Esophagus muscularis mucosa (tissue), 4 donors: ENCODE measurements at places on chromosomes 3 and 15. TPM values are rescaled to one million over a fixed set of nuclear protein-coding genes. Genes with fewer than 3 reads are reported as not detected.

- DNase-seq: no peak
Observed at GRCh38 chr15:31262901-31263671, 63.5 kb upstream of the KLF13 start.

The GADL1 gene
- 1.7 TPM for total RNA-seq

DNA sequence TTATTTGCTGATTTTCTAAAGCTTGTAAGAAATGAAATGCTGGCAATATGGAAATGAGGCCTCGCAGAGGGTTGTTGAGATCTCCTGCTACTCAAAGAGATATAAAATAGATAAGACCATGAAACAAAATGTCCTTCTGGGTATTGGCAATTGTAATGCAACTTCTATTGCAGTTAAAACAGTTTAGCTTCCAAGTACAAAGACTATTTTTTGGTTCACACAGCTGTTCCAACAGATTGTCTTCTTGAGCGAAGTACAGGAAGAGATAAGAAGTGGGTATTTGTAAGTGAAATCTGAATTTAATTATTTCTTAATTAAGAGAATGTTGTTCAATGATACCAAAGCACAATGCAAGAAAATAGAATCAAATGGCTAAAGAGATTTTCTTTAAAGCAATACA, 801.5 kb upstream of the GBE1 start:
- no peak for DNase-seq

The CILP gene
- 68.9 TPM for total RNA-seq

The SI gene
- not detected for total RNA-seq

GRCh38 chr15:80951941-80952340, 37.7 kb downstream of the MESD start:
- DNase-seq: no peak

DNA sequence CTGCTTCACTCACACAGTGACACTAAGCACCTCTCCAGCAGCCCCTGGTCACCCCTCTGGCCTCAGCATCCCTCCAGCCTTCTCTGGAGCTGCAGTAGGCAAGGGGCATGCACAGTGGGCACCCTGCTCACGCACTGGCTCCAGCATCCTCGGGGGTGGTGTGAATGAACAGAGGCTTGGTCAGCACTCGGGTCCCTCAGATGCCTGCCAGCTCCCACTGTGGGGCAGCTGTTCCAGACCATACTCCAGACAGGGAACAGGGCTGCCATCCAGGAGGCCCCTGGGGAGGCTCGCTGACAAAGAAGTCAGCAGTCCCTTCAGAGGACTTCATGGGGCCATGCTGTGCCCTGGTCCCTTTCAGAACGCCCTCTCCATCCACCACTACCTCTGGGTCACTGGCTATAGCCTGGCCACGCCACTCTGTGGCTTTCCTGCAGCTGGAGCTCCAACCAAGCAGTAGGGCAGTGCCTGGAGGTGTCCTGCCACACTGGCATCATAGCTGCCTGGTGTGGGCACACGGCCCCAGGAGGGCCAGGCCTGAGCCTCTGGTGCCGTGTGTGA, 26.3 kb downstream of the ALS2CL start:
- no peak for DNase-seq

DNA sequence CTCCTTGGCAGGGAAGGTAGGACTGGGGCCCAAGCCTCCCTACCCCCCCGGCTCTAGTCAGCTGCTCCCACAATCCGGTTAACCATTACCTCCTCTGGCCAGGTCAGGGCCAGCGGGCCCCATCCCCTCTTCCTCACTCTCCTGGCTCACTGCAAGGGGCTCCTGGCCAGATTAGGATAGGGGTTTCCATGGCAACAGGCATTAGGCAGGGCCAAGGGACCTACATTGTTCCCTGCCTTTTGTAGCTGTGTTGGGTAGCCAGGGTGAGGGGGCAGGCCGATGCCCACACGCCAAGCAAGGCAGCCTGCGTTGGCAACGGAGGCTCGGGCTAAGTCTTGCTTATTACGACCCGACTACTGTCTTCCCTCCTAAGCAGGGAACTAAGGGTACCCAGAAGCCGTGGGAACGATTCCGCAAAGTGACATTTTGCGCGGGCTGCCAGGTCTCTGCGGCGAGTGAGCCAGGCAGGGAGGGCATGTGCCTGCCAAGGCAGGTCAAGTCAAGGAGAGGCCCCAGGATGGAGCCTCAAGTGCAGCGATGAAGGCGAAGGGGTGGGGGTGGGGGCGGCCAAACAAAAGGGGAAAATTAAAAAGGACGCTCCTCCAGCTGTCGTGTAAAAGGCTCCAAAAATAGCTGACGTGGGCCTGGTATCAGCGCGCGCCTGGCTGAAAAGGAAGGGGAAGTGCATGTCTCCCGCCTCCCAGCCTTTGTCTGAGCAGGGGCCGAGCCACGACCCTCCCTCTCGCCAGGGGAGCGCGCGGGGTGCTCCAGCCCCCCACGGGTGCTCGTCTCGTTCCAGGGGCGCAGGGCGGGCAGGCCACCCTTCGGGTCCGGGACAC, 919 bp downstream of the IDH2 start:
- DNase-seq: no peak

GRCh38 chr3:73556520-73557372, 68.0 kb downstream of the PDZRN3 start:
- DNase-seq: no peak

DNA sequence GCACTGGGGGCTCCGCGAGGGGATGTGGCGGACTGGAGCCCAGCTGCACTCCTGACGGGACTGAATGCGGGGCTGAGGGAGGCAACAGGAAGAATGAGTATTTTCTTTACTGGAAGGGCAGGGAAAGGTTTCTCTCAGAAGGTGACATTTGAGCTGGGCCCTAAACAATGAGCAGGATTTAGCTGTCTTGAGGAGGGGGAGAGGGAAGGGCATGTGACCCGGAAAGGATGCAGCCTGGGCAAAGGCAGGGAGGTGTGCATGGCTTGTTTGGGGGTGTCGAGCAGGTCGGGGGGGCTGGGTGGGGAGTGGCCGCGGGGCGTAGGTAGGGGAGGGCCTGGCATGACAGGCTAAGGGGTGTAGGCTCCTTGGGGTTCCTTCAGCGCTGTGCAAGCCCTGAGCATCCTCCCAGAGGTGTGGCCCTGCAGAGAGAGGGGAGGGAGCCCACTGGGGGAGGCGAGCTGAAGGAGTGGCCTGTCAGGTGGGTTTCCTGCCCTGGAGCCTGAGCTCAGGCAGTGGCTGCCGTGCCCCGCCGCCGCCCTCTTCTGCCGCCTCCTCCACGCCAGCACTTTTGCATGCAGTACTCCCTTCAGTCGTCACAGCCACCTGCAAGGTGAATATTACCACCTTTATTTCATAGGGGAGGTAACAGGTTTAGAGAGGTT, 17.2 kb upstream of the ANKDD1A start:
- no peak for DNase-seq

DNA sequence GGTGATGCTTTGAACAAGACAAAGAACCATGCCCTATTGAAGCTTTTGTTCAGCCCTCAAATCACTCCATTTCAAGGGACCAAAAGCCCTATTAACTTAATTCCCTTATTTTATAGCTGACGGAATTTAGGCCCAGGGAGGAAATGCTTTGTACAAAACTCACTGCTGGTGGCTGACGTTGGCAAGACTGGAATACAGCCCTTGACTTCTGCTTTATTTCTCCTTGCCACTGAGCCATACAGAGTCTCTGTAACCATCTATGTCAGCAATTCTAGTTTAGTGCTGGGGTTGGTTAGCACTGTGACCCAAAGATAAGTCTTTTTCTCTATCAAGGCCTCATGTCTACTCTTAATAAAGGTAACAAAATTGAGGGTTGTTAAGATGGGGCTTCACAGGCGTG, 316.1 kb upstream of the TPRG1 start:
- DNase-seq: no peak

The KLHL40 gene
- 0.17 TPM for total RNA-seq

- DNase-seq: no peak
Observed at GRCh38 chr3:119230071-119230470, 10.6 kb downstream of the B4GALT4 start.

GRCh38 chr3:167941234-167941995, 154.3 kb downstream of the GOLIM4 start:
- DNase-seq: no peak

The CFAP100 gene
- not detected for total RNA-seq

- DNase-seq: no peak
Observed at GRCh38 chr3:190339130-190339529, 16.9 kb upstream of the CLDN1 start.
